Type B pancreatic cell (in vitro differentiated cells): ENCODE measurements at places on chromosomes 1 and 21. TPM values are rescaled to one million over a fixed set of nuclear protein-coding genes. Genes with fewer than 3 reads are reported as not detected.

DNA sequence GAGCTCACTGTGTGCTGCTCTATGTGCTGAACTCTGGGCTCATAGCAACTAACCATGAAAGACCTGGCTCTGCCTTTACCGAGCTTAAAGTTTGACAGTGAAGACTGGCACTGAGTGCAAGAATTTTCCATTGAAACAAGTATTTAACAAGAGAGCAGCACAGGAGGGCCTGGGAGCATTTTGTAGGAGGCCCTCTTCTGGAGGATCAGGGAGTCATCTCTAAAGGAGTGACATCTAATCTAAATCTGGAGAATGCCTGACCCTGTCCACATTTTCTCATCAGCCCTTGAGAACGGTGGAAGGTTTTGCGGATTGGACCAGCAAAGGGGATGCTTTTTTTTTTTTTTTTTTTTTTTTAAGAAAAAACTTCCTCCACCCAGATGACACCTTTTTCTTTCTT, 150.8 kb downstream of the ROR1 start:
- no peak for DNase-seq

- no peak for DNase-seq
Measured at GRCh38 chr1:70042090-70042731, 163.2 kb downstream of the LRRC40 start.

- DNase-seq: no peak
Measured at GRCh38 chr1:55289614-55290013, 74.5 kb upstream of the USP24 start.

- no peak for DNase-seq
Measured at GRCh38 chr1:23481904-23482303, 2.1 kb downstream of the ASAP3 start.

GRCh38 chr1:78274814-78275213, 216.0 kb upstream of the PTGFR start:
- no peak for DNase-seq

DNA sequence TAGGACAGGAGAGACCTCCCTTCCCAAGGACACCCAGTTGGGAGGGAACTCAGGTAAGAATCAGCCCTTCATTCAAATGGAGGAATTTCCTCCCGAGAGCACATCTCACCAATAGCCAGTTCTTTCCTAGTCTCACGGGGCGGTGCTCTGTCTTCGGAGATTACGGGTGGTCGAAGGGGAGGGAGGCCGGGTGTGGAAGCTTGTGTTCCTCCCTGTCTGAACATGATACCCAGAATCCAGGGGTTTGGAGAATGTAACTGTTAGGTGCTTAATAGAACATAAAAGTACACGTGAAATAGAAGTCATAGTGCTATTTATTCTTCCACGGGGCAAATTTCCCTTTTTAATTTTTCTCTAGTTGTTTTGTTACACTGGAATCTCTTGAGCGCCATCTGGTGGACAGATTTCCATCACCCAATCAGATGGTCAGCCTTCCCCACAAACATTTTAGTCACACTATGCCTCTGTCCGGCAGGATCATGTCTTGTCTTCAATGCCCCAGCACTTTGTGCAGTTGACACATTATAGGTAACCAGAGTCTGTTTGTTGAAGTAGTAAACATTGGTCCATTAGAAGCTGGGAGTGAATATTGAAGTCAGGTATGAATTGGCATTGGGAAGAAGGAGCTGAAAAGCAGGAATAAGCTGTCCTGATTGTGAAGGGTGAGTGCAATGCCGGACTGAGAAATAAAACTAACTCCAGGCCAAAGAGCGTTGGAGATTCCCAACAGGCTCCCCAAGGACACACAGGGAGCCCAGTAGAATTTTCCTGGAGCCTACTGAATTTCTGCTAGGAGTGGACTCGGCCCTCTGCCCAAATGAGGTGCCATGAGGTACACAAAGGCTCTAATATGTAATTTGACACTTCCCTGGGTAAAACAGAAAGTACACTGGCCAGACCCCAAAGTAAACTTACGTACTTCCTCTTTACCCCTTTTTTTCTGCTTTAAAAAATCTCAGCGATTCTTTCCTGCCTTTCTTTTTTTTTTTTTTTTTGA, 27.6 kb upstream of the ZNF697 start:
- DNase-seq: no peak

DNA sequence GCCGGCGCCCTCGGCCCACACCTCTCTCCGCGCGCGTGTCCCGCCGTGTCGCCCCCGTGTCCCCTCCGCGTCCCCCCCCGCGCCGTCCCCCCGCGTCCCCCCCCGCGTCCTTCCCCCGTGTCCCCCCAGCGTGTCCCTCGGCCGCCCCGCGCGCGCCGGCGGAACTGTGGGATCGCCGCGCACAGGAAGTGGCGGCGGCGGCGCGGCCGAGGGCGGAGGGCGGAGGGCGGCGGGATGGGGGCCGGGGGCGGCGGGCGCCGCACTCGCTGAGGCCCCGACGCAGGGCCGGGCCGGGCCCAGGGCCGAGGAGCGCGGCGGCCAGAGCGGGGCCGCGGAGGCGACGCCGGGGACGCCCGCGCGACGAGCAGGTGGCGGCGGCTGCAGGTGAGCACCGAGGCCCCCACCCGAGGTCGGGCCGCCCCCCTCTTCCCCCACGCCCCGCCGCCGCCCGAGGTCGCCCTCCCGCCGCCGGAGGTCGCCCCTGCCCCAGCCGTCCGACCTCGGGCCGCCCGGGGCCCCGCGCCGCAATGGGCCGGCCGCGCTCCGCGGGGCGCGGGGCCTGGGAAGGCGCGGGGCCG, at the start of gene AGPAT3:
AGPAT3 (plus strand) TSS at position 262 of the 578 bp plus-strand sequence. CDS start 94,459 bp downstream, outside the sequence.
- DNase-seq: no peak

DNA sequence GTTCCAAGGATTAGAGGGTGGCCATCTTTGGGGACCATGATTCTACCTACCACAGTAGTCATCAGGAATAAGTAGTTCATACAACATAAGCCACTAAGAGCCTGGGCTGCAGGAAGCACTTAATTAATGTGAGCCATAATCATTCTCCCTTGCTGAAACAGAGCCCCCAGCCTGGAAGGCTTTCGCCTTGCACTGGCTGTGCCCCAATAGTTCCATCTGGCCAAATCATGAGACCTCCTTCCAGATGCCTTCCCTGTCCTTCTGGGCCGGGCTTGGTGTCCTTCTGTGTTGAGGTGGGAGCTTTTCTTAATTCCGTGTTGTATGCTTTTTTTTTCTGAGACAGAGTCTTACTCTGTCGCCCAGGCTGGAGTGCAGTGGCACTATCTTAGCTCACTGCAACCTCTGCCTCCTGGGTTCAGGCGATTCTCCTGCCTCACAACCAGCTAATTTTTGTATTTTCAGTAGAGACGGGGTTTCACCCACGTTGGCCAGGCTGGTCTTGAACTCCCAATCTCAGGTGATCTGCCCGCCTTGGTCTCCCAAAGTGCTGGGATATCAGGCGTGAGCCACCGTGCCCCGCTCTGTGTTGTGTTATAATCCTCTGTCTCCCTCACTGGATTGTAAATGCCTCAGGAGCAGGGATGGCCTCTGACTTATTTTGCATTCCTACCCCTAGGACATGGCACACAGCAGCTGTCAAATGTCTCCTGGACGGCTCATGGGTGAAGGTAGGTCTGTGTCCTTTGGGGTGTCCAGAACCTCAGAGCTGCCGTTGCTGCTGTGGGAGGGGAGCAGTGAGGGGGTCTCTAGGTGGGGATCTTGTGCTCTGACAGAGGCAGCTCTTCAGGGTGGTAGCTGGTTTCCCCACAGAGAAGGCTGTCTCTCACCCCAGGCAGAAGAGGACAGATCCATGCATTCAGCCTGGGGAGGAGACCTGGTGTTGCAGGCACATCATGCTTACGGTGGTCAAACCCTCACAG, 10.1 kb downstream of the GNG4 start:
- DNase-seq: no peak

DNA sequence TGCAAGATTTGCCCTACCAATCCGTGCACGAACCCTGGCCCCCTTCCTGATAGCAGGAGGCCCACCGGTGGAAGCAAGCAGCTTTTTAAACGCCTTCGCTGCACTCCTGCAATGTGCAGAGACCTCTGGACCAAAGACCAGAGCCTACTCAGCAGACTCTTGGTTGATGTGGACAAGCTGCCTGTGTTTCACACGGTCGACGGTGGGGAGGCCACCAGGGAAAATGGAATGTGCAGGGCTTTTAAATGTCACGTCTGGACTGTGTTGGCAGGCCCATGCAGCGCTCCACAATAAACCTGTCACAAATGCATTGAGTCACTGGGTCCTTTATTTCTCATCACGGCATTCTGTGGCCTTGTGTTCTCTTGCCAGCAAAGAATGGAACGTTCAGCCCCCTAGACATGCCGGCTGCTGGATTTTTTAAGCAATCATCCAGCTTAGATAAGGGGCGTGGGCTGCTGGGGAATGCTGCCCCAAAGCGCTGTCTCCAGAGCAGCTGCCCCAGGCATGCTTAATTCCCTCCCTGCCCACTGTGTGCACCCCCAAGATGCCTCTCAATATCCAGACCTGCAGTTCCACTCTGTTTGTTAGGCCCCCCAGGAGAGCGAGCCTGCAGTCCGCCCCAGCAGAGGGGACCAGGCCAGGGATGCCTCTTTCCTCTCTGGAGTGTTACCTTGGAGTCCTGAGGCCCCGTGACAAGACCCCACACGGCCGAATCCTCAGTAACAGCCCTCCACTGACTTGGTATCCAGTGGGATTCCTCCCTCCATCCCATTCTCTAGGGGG, 71.3 kb downstream of the ATP5PO start:
- no peak for DNase-seq

DNA sequence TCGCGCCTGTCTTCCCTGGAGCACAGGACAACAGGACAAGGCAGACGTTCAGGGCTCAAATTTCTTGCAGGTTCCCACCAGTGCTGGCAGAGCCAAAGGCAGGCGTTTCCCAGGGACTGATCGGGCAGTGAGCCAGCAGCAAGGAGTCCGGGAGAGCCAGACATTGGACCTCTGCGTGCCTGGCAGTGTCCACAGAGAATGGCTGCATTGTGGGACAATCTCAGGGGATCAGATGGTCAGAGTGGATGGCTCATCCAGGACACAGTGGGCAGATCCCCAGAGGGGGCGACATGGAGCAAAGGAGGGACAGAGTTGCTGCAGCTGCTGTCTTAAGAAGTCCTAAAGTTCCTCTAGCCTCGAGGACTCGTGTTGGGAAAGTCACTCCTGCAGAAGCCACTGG, 4.6 kb downstream of the TMEM63A start:
- DNase-seq: no peak

DNA sequence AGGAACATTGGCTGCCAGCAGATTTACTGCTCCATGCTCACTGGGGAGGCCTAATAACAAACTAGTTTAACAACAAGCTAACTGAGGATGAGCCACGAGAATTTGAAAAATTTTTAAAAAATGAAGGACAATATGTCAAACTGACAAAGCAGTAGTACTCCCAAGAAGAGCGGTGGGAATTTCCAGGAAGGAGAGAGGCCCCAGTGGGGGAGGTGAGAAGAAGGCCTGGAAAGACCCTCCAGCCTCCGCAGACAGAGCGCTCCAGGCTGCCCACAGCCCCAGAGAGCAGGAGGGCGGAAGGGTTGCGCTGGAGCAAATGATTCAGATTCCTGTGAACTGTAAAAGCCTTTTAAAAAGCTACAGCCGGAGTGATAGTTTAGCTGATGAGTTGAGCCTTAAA, 78.5 kb downstream of the SIPA1L2 start:
- no peak for DNase-seq

DNA sequence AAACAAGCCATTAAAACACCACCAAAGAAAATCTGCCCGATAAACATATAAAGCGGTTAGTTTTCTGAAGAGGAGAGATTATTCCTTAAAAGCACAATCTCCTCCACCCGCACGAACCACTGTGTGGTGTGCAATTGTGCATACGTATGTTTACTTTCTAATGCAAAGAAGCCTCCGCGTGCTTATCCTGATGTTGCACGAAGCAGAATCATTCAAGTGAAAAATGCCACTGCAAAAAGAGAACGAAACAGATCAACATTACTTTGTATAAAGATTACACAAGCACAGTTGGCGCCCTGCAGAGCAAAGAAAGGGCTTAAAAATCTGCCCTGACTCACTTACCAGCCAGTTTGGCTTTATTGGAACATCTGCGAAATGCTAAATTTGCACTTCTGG, 166.8 kb downstream of the ZNF281 start:
- DNase-seq: no peak

DNA sequence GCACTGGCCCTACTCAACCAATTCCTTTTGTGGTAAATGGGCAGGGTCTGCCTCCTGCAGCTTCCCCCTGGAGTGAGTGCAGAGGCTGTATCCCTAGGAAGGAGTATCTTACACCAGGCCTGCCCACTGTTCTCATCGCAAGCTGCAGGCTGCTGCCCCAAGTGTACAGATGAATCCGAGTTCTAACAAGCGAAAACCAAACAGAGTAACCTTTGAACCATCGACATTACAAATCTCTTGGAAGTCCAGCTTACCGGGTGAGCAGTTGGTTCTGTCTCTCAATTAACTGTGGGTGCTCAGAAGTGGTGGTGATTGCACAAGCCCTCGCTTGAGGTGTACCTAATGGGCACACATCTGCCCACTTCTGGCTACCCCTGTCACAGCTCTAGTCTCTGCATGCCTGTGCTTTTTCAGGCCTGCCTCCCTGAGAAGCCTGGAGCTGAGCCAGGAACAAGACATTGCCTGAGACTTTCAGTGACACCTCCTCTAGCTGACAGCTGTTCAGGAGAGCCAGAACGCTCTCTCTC, 22.7 kb downstream of the INAVA start:
- no peak for DNase-seq

- DNase-seq: no peak
Measured at GRCh38 chr1:88398338-88398737, 285.7 kb upstream of the PKN2 start.

- no peak for DNase-seq
Measured at GRCh38 chr1:59353453-59353852, 56.6 kb downstream of the FGGY start.

DNA sequence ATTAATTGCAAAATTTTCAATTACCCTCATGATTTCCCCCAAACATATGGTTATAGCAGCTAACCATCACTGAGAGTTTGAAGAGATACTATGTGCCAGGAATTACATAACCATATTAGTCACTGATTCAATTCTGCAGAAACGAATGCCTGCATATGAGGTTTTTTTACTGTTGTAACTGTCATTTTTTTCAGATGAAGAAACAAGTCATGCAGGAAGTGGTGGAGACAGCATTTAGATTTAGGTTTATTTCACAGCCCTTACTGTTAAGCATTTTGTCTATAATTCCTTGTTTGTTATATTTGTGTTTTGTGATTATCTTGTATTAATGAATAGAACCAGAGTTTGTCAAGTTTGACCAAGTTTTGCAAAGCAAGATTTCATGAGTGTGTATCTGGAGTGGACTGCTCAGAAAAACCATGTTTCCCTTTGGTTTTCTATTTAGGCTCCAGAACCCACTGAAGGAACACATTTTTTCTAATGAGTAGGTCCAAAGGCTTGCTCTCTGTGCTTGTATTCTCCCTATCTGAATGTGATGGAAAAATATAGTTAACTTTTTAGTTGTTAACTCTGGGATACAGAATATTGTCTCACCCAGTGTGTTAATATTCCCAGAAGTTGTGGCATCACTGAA, 308.5 kb upstream of the ADAMTS5 start:
- DNase-seq: no peak

The NUP210L gene
- 0.07 TPM in 1 of 2 replicates, not detected in the other for total RNA-seq

The NR1I3 gene
- total RNA-seq: not detected in 2 replicates

The PADI1 gene
- total RNA-seq: 21.2 and 35.5 TPM in 2 replicates

The KRTCAP2 gene
- total RNA-seq: 173 and 179 TPM in 2 replicates

The AIRE gene
- total RNA-seq: 0.12 TPM in 1 of 2 replicates, not detected in the other

The SYT2 gene
- 4.9 and 11.9 TPM in 2 replicates for total RNA-seq

The RHD gene
- not detected in 2 replicates for total RNA-seq

The PLA2G2C gene
- not detected in 2 replicates for total RNA-seq

The AMPD1 gene
- total RNA-seq: not detected in 2 replicates

The TRAF3IP3 gene
- 1.7 TPM in 1 of 2 replicates, not detected in the other for total RNA-seq

The IL20 gene
- total RNA-seq: not detected in 2 replicates

The SPRR2A gene
- total RNA-seq: 0.75 and 2.3 TPM in 2 replicates

The CCDC27 gene
- not detected in 2 replicates for total RNA-seq

The AVPR1B gene
- total RNA-seq: 0.87 and 1.0 TPM in 2 replicates

The CNST gene
- total RNA-seq: 15.5 and 17.9 TPM in 2 replicates
